CD4-positive, alpha-beta memory T cell (primary cell): ENCODE measurements at places on chromosomes 12 and 14.

DNA sequence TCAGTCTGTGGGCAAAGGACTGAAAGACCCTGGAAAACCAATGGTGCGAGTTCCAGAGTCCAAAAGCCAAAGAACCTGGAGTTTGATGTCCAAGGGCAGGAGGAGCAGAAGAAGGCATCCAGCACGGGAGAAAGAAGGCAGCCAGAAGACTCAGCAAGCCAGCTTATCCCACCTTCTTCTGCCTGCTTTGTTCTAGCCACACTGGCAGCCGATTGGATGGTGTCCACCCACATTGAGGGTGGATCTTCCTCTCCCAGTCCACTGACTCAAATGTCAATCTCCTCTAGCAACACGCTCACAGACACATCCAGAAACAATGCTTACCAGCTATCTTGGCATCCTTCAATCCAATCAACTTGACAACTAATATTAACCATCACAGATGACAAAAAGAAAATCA, 57.2 kb upstream of the CAPRIN2 start:
- no peak for DNase-seq

GRCh38 chr14:100692256-100692655, 34.4 kb upstream of the DLK1 start:
- no peak for DNase-seq

DNA sequence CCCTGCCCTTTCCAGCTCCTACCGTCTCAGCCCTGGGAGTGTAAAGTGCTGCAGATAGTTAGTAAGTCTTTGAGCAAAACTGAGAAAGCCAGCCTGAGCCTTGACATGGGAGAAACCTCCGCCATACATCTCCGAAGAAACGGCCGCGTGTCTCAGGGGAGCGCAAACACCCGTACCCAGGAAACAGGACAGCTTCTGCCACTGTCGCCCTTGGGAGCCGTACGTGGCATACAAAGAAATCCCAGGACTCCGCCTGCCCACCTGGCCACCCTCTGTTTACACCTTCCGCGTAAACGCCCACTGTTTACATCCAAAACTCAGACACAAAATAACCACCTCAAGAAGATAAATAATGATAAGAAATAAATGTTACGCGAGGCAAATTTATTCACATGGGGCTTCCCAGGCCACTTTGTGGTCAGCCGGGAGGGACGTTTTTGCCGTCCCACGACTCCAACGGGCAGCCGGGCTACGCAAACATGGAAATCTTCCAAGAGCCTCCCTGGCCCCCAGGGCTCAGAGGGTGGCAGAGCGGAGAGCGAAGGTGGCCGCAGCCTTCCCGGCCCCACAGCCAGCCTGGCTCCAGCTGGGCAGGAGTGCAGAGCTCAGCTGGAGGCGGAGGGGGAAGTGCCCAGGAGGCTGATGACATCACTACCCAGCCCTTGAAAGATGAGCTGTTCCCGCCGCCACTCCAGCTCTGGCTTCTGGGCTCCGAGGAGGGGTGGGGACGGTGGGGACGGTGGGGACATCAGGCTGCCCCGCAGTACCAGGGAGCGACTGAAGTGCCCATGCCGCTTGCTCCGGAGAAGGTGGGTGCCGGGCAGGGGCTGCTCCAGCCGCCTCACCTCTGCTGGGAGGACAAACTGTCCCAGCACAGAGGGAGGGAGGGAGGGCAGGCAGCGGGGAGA, at the start of gene BDKRB2:
Gene BDKRB2, plus strand, starts transcription at position 689 of the 908 bp plus-strand sequence. CDS start 32,269 bp downstream, outside the sequence.
- DNase-seq: no peak

GRCh38 chr14:97697772-97698171, 900.6 kb downstream of the VRK1 start:
- peak; percentile 32 for DNase-seq

GRCh38 chr12:58529114-58529665, 391.1 kb downstream of the LRIG3 start:
- DNase-seq: no peak

DNA sequence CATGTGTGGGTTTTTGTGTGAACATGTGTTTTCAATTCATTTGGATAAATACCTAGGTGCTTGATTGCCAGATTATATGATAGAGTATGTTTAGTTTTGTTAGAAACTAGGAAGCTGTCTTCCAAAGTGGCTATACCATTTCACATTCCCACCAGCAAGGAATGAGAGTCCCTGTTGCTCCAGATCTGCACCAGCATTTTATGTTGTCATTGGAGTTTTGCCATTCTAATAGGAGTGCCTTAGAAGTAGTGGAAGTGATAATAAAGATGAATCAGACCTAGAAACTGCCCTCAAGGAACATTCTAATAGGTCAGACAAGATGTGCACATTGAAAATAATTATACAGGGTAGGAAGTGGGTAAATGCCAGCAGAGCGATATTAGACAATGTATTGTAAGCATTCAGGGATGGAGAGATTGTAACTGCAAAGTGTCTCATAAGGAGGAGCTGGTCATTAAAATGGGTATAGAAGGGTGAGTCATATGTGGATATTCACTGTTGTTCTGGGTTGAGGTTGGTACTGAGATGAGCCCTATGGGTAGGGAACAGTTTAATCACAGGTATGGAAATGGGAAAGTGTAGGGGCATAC, 71.4 kb downstream of the MNAT1 start:
- DNase-seq: no peak

GRCh38 chr12:50621399-50622300, 116.9 kb downstream of the DIP2B start:
- DNase-seq: no peak

DNA sequence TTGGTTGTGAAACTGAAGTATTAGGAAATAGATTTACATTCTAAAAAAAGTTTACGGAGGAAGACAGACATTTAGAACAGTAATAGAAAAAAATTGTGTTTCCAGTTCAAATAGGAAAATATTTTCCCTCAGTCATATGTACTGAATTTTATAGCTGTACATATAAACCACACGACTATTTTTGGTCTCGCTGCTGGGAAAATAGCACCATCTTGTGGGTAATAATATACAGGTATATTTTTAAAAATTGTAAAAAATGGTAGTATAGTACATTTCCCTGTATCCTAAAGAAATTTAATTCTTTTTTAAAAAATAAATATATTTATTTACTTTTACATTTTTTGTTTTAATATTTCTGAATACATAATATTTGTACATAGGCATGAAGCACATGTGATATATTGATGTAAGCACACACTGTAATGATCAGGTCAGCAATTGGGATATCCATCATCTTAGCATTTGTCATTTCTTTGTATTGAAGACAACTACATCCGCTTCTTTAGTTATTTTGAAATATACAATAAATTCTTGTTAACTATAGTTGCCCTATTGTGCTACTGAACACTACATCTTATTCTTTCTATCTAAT, 168.6 kb downstream of the ALX1 start:
- no peak for DNase-seq

- no peak for DNase-seq
Measured at GRCh38 chr12:123767613-123768012, 5.5 kb downstream of the DNAH10 start.

DNA sequence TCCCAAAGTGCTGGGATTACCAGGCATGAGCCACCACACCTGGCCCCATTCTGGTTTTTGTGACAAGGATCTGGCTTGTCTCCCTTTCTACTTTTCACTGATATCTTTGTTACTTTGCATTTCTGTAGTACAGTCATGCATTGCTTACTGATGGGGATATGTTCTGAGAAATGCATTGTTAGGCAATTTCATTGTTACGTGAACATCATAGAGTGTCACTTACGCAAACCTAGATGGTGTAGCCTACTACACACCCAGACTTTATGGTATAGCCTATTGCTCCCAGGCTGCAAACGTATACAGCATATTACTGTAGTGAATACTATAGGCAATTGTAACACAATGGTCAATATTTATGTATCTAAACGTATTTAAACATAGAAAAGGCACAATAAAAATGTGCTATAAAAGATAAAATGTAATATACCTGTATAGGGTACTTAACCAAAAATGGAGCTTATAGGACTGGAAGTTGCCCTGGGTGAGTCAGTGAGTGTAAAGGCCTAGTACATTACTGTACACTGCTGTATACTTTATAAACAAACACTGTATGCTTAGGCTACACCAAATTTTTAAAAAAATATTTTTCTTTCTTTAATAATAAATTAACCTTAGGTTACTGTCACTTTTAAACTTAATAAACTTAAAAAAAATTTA, 16.0 kb downstream of the MRPL42 start:
- DNase-seq: no peak

DNA sequence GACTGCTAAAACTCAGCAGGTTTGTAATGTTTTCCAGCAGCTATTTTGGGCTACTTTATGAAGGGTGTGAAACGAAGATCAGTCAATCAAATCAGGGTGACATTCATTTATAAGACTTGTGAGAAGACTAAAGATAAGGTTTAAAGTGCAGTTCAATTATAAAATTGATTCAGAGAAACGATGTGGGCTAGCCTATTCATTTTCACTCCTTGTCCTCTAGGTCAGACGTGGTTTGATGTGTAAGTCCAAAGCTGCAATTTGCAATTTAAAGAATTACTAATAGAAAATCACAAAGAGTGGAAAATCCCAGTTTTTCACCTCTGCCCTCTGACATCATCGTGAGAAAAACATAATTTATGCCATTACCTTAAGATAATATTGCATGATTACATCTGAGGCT, 243.5 kb upstream of the NOVA1 start:
- DNase-seq: no peak

DNA sequence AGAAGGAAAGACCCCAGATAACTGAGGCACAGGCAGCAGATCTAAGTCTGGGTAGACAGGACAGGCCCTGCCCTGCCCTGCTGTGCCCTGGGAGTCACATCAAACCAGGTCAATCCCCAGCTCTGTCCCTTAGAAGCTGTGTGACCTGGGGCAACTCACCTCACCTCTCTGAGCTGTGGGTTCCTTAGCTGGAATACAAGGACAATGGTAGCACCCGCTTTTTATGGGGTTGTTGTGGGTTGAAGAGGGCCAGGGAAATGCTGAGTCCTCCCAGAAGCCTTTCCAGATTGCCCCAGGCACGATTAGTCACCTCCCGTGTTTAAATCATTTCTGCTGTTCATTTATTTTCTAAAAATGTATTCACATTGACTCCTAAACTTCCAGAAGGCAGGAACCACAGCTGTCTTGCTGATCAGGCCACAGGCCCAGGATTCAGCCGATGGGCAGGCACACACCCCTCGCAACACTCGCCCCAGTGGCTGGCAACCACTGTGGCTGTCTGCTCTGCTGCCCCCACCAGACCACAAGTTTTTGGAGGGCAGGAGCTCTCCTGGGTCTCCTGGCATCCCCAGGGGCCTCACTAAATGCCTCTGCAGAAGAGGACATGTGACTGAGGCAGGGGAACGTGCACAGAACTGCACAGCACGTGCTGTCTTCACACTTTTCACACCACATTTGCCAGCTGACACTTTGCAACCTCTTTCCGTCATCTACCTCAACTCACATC, 3.0 kb downstream of the SELPLG start:
- peak; percentile 67 for DNase-seq

DNA sequence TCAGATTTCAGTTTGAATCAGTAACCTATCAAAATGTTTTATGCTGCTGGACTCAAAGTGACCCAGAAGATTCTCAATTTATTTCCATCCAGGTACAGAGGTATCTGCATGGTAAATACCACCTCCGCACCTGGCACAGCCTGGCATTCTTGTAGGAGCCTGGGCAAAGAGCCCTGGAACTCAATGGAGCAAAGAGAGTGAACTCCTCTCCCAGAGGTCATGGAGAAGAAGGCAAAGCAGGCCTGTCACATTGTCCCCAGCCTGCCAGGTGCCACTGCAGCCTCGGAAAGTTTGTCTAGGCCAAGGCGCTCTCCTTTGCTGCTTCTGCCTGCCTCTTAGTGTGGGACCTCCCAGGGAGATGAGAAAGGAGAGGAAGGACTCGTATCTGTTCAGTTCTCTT, 319.8 kb downstream of the ZFP36L1 start:
- no peak for DNase-seq

GRCh38 chr12:105705765-105706164, 375.3 kb downstream of the C12orf75 start:
- no peak for DNase-seq

- DNase-seq: no peak
Measured at GRCh38 chr12:125069616-125070015, 4.4 kb downstream of the AACS start.

GRCh38 chr14:47675466-47676314, at the start of gene MDGA2:
TSS of gene MDGA2 (minus strand) at chr14:47675605.
- DNase-seq: no peak

GRCh38 chr14:52348279-52348678, 34.2 kb downstream of the PTGER2 start:
- DNase-seq: no peak

GRCh38 chr12:64522807-64523206, 70.9 kb downstream of the TBK1 start:
- DNase-seq: no peak

- no peak for DNase-seq
Measured at GRCh38 chr14:100816950-100817901, 8.7 kb upstream of the MEG3 start.

GRCh38 chr12:71440763-71441748, 1.5 kb downstream of the LGR5 start:
- no peak for DNase-seq

DNA sequence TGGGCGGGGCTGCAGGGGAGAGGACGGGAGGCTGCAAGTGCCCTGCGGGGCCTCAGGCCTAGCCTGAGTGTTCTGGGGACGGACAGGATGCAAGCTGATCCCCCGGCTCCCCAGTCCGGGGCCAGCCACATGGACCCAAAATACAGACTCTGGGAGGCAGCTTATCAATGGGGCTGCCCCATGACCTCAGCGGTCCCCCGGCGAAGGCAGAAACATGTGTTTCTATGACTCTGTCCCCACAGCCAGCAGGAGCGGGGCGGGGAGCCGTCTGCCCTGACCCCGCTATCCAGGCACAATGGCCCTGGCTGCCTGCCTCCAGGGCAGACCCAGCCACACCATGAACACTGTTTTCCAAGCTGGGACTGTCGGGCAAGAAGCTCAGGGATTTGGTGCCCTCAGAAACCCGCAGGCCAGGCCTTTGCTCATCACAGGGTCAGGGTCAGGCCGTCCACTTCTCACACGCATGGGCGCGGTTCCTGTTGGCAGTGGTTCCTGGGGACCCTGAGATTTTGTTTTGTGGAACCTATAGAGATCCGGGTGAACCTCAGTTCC, 75.0 kb downstream of the RFLNA start:
- no peak for DNase-seq

DNA sequence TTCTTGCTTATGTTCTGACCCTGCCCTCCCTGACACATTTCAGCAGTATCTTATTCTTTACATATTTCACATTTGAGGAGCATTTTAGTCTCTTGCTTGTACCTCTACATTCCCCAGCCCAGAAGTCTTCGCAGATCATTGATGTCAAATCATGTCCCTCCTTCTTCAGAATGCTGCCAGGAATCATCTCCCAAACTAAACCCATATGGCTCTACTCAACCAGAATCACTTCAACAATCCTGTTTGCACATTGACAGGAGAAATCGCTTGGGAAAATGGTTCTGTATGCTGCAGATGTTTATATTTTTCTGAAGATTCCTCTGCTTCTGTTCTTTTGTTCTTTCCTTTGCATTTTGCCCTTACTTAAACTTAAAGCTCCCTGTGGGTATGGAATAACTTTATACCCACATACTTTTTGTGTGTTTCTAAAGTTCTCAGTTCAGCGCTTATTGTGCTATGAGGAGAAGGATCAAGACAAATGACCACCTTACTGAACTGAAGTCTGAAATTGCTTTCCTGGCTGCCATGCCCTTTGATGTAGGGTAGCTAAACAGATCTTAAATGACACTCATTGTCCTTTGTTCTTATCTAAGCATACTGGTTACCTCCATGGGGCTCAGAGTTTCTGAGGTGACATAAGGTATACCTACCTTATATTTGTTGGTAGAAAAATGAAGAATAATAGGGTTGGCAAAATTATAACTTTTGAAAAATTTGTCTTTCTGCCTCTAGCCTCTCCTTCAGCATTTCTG, 134.6 kb downstream of the SLC25A21 start:
- no peak for DNase-seq

- no peak for DNase-seq
Measured at GRCh38 chr12:124044809-124045321, 71.8 kb downstream of the ZNF664 start.

GRCh38 chr12:110693731-110694130, 4.8 kb upstream of the HVCN1 start:
- no peak for DNase-seq
